ENCODE measurements at places on chromosomes 3 and 15. TPM values are rescaled to one million over a fixed set of nuclear protein-coding genes. Genes with fewer than 3 reads are reported as not detected.

DNA sequence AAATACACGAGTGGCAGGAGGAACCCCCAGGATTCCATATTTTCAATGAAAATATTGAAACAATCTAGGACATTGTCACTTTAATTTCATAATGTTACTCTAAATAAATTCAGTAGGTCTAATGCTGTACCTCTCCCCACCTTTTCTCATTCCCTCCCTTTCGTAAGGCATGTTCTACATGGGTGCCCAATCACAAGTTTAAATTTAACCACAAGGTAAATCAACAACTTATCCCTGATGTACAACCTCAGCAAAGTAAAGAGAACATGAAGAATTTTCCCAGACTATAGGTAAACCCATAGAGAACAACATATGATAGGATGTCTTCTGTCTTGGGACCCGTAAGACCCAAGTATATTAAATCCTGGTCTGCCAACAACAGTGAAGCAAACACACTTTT lies 53.2 kb upstream of the MITF start:
- H3K4me1 ChIP-seq, result peaks cover 13% of the 10 kb centered on the region
- H3K4me3 ChIP-seq, result no peak overlapping the region
- no peaks in the 10 kb centered on the region for H3K36me3 ChIP-seq
- H3K27ac ChIP-seq, result peak overlapping the region; percentile 62
- H3K27me3 ChIP-seq, result no peaks in the 10 kb centered on the region

DNA sequence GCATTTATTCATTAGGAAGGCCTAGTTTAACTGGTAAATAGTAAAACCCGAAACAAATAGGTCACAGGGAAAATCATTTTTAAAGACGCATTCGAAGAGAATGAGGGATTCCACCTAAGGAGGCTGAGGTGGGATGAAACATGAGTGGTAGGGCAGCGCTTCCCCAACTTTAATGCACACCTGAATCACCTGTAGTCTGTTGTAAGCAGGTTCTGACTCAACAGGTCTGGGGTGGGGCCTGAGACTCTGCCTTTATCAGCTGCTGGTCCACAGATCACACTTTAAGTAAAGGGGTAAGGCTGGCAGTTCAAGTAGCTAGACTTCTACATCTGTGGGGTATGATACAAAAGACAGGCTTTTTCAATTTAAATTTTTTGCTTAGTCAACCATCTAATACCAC lies 223.5 kb upstream of the UBE2E2 start:
- no peak overlapping the region for H3K4me3 ChIP-seq
- no peak overlapping the region for H3K27ac ChIP-seq
- no peak for DNase-seq

- H3K4me3 ChIP-seq, result no peak overlapping the region
- H3K36me3 ChIP-seq, result no peaks in the 10 kb centered on the region
- DNase-seq, result no peak
- no peaks in the 10 kb centered on the region for H3K27me3 ChIP-seq
- peak overlapping the region; percentile 56 for H3K27ac ChIP-seq
Observed at GRCh38 chr3:170448584-170448983, 29.9 kb downstream of the CLDN11 start.

DNA sequence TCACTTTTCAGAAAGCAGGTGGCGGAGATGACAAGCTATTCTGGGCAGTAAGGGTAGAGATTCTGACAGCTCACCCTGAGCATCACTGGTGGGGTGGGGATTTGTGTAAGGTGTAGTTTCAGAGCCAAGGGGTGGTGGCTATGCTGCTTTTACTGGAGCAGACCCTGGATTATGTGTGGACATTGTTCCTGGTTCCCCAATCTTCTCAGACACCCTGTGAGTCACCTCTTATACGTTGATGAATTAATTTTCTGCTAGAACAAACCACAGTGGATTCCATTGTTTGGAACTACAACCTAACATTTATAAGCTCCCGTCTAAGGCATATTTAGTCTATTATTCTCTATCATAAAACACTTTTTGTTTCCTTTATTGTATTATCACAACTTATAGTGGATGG lies 169.5 kb upstream of the COL8A1 start:
- no peak overlapping the region for H3K4me3 ChIP-seq
- no peaks in the 10 kb centered on the region for H3K4me1 ChIP-seq
- no peak overlapping the region for H3K27ac ChIP-seq
- H3K36me3 ChIP-seq, result no peaks in the 10 kb centered on the region

- no peaks in the 10 kb centered on the region for H3K4me1 ChIP-seq
- no peaks in the 10 kb centered on the region for H3K27me3 ChIP-seq
- H3K4me3 ChIP-seq, result no peak overlapping the region
- no peak for DNase-seq
Observed at GRCh38 chr3:19190602-19191001, 42.3 kb downstream of the KCNH8 start.

- no peaks in the 10 kb centered on the region for H3K36me3 ChIP-seq
- H3K4me3 ChIP-seq, result no peak overlapping the region
Observed at GRCh38 chr3:59271971-59272370, 222.1 kb upstream of the CFAP20DC start.

GRCh38 chr3:53147151-53147902 lies 13.7 kb upstream of the PRKCD start:
- no peak overlapping the region for H3K4me3 ChIP-seq
- H3K27ac ChIP-seq, result no peak overlapping the region
- H3K4me1 ChIP-seq, result no peaks in the 10 kb centered on the region
- no peaks in the 10 kb centered on the region for H3K36me3 ChIP-seq
- DNase-seq, result no peak

GRCh38 chr3:156174229-156174847 lies 54.0 kb downstream of the KCNAB1 start:
- no peak overlapping the region for H3K4me3 ChIP-seq
- no peaks in the 10 kb centered on the region for H3K4me1 ChIP-seq
- no peak for DNase-seq

DNA sequence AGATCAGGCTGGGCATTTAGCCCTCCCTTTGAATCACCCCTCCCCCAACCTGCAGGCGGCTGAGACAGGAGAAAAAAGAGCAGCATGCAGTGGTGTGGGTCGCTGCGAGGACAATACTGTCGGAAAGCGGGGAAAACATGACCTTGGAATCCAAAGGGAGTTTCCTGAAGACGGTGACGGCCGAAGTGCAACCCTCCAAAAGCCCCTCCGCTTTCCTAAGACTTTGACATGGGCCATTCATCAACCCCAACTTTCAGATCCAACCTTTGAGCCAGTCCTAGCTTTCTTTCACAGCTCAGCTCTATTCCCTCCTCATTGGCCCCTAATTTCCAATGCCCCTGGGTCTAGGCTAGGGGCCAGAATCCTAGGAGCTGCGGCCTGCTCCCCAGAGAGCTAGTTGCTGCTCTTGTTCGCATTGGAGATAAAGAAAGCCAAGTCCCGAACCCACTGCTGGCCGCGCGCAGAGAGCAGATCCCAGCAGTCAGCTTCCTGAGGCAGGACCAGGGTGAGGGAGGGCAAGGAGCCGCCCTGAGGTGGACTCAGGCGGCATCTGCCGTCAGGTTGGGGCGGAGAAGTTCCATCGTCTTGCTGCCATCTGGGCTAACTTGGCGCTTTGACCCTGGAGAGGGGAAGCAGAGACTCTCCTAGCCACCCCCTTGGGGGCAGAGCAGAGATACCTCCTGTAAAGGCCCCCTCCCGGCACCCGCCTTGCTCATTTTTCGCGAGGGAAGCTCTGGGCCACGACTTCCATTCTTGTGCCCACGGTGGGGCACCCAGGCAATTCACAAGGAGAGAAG lies 914 bp downstream of the ZIC4 start:
- H3K27ac ChIP-seq, result no peak overlapping the region
- peak; percentile 90 for DNase-seq
- H3K27me3 ChIP-seq, result peaks cover 8% of the 10 kb centered on the region
- peaks cover 10% of the 10 kb centered on the region for H3K4me1 ChIP-seq

GRCh38 chr3:154956815-154957214 lies 123.3 kb upstream of the MME start:
- no peak overlapping the region for H3K4me3 ChIP-seq
- H3K36me3 ChIP-seq, result no peaks in the 10 kb centered on the region
- no peaks in the 10 kb centered on the region for H3K27me3 ChIP-seq
- no peak for DNase-seq

GRCh38 chr3:171018156-171018935 lies 8.2 kb downstream of the SLC2A2 start:
- no peaks in the 10 kb centered on the region for H3K4me1 ChIP-seq
- no peaks in the 10 kb centered on the region for H3K36me3 ChIP-seq
- H3K27ac ChIP-seq, result no peak overlapping the region
- no peaks in the 10 kb centered on the region for H3K27me3 ChIP-seq
- DNase-seq, result no peak

- H3K36me3 ChIP-seq, result no peaks in the 10 kb centered on the region
- H3K27me3 ChIP-seq, result no peaks in the 10 kb centered on the region
- DNase-seq, result no peak
- H3K4me3 ChIP-seq, result no peak overlapping the region
- H3K4me1 ChIP-seq, result no peaks in the 10 kb centered on the region
- H3K27ac ChIP-seq, result no peak overlapping the region
Observed at GRCh38 chr3:142232340-142232739, 7.0 kb upstream of the GK5 start.

GRCh38 chr3:43867436-43868072 lies 176.8 kb downstream of the ABHD5 start:
- no peaks in the 10 kb centered on the region for H3K27me3 ChIP-seq
- H3K27ac ChIP-seq, result no peak overlapping the region
- peak; percentile 37 for DNase-seq
- no peaks in the 10 kb centered on the region for H3K36me3 ChIP-seq

The AP3B2 gene
- 3.7 TPM for total RNA-seq

The FAM174B gene
- total RNA-seq, result 4.9 TPM

The PSMD6 gene
- 50.3 TPM for total RNA-seq

The AGTR1 gene
- 12.0 TPM for total RNA-seq

The CPNE9 gene
- total RNA-seq, result not detected

The ADPRH gene
- 2.9 TPM for total RNA-seq

The SERP1 gene
- 231 TPM for total RNA-seq

The RHO gene
- not detected for total RNA-seq

Data from vagina (tissue), 2 donors.